ENCODE measurements at places on chromosomes 5 and 9. TPM values are rescaled to one million over a fixed set of nuclear protein-coding genes. Genes with fewer than 3 reads are reported as not detected.

DNA sequence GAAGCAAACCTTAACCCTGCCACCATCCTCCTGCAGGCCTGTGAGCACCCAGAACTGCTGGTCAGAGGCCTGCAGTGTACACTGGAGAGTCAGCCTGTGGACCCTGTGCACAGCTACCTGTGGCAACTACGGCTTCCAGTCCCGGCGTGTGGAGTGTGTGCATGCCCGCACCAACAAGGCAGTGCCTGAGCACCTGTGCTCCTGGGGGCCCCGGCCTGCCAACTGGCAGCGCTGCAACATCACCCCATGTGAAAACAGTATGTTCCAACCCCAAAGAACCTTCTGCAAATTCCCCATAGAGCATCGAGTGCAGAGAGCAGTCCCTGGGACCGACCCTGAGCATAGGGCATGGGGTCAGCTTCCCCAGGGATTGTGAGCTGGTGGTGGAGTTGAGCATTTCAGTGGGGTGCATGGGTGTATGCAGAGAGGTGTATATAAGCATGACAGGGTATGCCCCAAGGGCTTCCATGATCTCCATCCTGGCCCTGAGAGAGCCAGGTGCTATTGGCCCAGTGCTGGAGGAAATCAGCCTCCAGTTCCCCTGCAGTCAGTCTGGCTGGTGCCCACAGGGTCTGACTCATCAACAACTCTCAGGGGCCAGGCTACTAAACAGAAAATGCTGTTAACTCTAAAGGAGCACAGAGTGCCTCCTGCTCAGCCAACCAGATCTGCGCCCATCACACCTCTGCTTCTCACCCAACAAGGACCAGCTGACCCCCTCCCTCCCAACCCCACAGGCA lies 126.2 kb downstream of the SAXO1 start:
- DNase-seq: no peak

DNA sequence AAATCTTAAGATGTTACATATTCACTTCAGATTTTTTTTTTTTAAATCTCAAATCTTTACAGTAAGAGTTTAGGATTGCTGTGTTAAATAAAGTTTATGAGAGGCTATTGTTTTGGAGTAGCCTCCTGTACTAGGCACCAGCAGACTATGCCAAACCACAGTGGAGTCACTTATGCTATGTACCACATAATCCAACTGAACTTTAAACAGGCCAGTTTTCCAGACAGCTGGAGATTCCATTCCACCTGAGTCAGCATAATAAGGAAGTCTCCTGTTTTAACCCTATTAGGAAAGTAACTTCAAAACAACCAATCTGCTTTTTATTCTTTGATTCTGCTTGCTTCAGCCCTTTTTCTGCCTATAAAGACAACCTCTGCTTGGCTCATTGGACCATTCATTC lies 205.2 kb downstream of the CSNK1G3 start:
- DNase-seq: no peak

DNA sequence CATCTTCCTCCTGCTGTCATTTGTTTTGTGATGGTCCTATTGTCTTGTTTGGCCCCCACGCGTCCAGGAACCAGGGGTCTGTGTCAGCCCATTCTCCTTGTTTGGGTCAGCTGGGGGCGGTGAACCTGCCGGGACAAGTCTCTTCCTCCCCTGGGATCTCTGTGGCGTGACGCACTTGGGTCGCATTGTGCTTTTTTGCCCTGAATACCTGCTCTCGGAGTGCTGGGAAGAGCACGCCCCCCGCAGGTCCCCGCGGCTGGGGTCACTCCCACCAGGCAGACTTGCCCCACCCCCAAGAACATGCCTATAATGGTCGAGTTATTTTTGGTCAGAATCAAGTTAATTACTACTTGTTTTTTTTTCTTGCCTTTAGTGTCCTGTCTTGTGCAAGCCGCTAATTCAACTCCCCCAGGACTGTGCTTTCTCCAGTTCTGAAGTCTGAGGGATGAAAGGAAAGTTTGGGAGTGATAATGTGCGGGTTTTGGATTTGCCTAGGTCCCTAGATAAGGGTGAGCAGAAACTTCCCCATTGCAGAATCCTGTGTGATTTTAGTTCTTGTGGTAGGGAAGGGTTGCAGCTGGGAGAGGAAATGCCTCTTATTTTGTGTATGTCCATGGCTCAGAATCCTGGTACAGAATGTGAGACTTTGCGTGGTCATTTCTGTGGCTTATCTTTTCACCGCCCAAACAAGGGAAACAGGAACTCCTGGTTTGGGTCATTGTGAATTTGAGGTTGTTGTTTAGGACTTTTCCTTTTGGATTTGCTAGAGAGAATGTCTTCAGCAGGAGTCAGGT lies 789 bp downstream of the ACER2 start:
- DNase-seq: no peak

GRCh38 chr5:96942078-96942477 lies 6.2 kb downstream of the LNPEP start:
- DNase-seq: no peak

DNA sequence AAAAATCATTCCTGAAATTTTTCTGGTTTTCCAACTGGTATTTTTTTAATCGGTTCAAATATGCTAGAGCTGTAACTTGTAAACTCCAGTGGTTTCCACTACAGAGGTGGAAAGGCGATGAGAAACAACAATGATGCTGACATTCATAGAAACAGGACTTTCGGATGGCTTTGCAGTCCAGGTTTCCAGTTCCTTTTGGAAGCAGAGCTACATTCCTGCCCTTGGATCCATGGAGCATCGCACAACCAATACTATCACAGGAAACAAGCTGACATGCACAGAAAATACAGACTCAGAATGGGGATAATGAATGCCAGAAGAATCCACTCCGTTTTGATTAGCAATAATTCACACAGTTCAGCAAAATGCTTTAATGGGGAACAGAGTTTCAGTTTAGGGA lies 140.0 kb downstream of the EPB41L4A start:
- DNase-seq: no peak

DNA sequence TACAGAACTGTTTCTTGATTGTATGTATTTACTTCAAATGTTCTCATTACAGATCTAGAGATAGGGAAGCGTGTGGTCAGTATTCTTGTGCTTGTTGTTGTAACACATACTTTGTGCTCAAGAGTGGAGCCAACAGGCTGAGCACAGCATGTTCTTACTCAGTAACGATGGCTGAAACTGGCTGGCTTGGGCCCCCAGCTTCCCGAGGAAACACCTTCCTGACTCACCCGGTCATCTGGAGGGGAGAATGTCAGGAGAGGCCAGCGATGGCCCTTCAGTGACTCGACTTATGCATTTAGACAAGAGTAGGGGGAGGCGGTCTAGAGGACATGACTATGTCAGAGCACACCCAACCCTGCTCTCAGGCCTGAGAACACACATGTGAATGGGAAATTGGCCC lies 25.6 kb downstream of the ZNF474 start:
- no peak for DNase-seq

DNA sequence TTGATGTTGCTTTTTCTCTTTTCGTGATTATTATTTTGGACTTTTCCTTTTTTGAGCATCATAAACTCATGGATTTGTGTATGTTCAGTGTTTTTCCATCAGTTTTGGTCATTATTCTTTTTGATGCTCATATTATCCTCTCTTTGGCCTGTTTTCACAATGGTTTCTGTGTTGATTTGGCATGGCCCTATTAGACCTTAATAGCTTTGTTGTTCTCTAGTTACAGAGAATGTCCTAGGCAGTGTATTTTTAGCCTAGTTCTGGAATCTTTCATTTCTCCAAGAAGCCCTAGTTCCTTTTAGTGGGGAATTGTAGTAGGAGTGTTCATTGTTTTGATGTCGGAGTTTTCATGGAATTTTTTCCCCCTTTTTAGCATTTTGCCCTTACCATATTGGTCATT lies 41.3 kb upstream of the ROPN1L start:
- no peak for DNase-seq

DNA sequence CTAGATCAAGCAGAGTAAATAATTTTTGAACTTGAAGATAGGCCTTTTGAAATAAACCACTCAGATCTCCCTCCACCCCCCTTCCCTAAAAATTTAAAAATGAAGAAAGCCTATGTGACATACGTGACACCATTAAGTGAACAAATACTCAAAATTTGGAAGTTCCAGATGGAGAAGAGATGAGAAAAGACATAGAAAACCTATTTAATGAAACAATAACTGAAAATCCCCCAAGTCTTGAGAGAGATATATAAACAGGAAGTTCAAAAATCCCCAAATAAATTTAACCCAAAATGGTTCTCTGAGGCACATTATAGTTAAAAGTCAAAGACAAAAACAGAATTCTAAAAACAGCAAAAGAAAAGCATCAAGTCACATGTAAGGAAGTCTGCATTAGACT lies 428.6 kb downstream of the PSAT1 start:
- DNase-seq: no peak

GRCh38 chr5:15260356-15261268 lies 239.4 kb upstream of the FBXL7 start:
- peak; percentile 14 for DNase-seq

DNA sequence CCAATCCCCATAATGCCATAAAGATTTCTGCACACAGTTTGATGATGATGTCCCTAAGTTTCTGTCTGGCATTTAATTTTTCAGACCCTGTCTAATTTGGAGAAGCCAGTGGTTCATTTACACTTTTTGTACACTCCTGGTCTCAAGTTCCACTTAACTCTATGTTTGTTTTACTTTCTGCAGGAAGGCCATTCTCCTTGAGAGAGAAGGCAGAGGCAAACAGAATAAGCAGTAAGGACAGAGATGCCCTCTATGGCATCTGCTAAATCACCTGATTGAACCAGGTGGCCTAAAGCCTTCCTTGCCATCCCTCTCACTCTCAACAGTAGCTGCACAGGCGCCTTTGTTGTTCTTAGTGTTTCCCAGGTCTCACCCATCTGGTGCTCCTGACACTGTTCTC lies 86.1 kb upstream of the LRRTM2 start:
- DNase-seq: no peak

GRCh38 chr5:38456657-38457399 lies 99.6 kb downstream of the LIFR start:
- DNase-seq: no peak

DNA sequence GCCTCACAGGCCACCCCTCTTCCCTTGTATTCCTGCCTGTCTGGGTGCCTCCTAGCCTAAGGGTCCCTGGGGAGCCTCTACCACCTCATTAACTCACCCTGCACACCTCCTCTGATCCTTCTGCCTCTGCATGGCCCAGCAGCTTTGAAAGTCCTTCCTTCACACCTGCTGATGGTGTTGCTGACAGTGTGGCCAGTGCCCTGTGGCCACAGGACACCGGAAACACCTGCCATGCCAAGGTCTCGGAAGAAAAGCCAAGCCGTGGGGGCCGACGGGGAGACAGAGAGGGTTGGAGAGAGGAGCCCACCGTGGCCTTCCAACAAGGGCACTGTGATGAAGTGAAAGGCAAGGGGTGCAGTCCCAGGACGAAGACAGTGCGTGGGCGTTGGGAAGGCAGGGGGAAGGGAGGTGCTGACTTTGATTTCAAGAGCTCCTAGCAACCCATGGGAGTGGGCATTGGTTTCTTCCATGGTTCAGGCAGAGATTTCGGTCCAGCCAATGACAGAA lies 4.1 kb downstream of the BTNL9 start:
- no peak for DNase-seq

GRCh38 chr5:131671994-131672655 lies 37.1 kb upstream of the RAPGEF6 start:
- peak; percentile 37 for DNase-seq

GRCh38 chr9:90818279-90818678 lies 16.7 kb downstream of the SYK start:
- no peak for DNase-seq

DNA sequence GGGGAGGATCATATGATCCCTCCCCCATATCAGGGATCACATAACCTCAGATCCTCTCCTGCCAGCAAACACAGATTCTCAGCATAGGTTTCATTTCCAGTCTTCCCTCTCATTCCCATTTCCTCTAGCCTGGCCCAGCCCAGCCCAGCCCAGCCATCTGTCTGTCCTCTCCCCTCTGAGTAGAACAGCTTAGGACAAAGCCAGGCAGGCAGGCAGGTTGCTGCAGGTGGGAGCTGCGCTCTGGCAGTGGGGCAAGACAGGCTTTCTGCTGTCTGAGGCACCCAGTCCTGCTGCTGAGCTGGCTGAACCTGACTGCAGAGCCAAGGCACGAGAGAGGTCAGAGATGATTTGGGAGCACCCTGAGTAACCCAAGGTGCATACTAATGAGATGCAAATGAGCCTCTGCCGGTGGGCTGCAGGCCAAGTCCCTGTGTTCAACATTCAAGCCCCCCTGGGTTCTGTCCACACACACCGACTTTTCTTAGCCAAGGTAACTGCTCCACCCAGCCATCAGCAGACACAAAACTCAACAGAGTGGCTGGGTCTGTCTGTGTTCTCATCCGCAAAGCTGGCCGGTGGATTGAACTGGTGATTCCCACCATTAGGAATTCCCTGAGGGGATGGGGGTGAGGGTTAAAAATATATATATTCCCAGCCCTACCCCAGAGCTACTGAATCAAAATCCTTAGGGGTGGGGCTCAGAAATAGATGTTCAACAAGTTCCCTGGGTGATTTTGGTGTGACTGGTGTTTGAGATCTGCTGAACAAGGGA lies 9.1 kb downstream of the FAT2 start:
- no peak for DNase-seq

GRCh38 chr5:90097082-90097477 lies 312.5 kb downstream of the CETN3 start:
- no peak for DNase-seq

DNA sequence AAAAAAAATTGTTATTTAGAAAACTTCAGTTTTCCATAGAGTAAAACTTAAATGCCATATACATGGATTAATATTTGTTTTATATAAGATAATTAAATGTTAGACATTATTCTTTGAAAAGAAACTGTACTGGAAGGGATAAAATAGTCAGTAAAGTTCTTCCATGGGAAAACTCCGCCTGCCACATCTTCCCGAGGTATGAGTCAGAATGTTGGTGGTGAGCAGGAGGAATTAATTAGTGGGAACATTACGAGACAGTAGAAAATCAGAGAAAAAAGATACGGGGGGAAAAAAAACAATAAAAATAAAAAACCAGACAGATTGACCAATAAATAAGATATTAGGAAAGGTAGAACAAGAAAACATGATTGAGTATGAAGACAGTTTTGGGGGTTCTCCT lies 930.3 kb upstream of the C9orf72 start:
- no peak for DNase-seq

DNA sequence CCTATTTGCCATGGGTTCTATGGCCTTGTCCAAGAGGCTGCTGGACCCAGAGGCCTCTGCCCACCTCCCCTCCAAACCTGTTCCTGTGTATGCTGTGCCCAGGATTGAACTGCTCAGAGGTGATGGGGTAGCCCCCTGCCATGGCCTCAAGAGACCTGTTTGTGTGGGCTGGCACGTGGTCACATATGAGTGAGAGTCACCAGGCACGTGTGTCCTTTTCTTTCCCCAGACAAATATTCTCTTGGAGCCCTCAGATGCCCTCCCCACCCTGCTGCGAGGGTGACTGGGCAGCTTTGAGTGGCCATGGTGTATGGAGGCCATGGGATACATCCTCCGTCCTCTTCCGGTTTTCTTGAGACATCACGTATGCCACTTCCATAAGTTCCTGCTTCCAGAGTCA lies 10.9 kb upstream of the TCOF1 start:
- no peak for DNase-seq

SOHLH1 gene
- not detected for polyA plus RNA-seq

IL3 gene
- polyA plus RNA-seq: not detected

IL33 gene
- 6.7 TPM for polyA plus RNA-seq

SPATA31A3 gene
- polyA plus RNA-seq: not detected

ECSCR gene
- polyA plus RNA-seq: 30.4 TPM

OR1J2 gene
- not detected for polyA plus RNA-seq

PPP6C gene
- 54.3 TPM for polyA plus RNA-seq

LCN2 gene
- polyA plus RNA-seq: 0.78 TPM

SLC25A48 gene
- polyA plus RNA-seq: 3.5 TPM

CSF1R gene
- polyA plus RNA-seq: 16.1 TPM

MLANA gene
- 1.1 TPM for polyA plus RNA-seq

GZMA gene
- 0.43 TPM for polyA plus RNA-seq
